Osteocyte (in vitro differentiated cells): ENCODE measurements at places on chromosomes 12 and 14.

- no peak for DNase-seq
These were observed 50.5 kb downstream of the SYNE3 start for GRCh38 chr14:95465936-95466335.

DNA sequence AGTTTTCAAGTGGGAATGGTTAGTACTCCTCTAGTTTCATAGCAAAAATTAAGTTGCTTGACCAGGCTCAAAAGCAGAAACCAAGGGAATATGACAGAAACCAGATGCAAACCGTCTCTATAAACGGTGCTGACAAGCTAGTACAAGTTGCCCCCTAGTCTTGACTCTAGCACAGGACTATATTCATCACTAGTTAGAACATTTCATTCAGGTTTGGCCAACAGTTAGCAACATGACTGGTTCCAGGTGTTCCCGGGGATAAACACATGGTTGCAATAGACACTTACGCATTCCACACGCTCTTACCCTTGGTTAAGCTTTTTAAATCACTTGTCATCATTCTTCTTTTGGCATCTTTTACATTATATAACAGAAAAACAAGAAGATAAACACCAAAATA is 103.6 kb downstream of the SCFD1 start:
- DNase-seq = no peak

GRCh38 chr12:2289525-2289924 is 236.7 kb downstream of the CACNA1C start:
- DNase-seq = no peak

DNA sequence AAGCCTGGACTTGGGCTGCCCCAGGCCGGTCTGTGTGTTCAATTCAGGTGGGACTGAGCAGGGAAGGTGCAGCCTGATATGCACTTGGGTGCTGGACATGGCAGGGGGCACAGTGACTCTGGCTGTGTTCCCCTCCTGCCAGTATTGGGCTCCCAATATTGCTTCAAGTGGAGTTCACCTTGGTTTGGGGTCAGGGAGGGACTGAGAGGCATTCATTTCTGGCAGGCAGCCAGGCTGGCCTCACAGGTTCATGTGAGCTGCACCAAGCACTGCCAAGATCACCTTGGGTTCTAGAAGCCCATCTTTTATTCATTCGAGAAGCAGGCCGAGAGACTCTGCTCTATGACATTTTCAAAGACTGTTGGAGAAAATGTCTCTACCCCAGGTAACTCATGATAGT is 245.0 kb downstream of the CHST11 start:
- no peak for DNase-seq

- no peak for DNase-seq
These were observed 191.3 kb downstream of the ALG10B start for GRCh38 chr12:38507839-38508238.
